Stimulated activated CD4-positive, alpha-beta T cell treated with anti-CD3 and anti-CD28 coated beads, TNF-alpha, amount 100 ng/mL, for 1 hour (primary cell): ENCODE measurements at places on chromosomes 12 and 14.

DNA sequence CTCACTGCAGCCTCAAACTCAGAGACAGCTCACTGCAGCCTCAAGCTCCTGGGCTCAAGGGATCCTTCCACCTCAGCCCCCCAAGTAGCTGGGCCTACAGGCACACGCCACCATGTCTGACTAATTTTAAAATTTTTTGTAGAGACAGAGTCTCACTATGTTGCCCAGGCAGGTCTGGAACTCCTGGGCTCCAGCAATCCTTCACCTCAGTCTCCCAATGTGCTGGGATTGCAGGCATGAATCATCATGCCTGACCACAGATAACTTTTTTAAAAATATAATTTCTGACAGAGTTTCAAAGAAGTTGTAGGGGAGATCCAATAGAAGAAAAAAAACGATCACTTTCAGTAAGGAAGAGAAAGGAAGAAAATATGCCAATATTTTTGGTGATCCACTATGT lies 189.7 kb upstream of the CDKN3 start:
- no peak for DNase-seq

DNA sequence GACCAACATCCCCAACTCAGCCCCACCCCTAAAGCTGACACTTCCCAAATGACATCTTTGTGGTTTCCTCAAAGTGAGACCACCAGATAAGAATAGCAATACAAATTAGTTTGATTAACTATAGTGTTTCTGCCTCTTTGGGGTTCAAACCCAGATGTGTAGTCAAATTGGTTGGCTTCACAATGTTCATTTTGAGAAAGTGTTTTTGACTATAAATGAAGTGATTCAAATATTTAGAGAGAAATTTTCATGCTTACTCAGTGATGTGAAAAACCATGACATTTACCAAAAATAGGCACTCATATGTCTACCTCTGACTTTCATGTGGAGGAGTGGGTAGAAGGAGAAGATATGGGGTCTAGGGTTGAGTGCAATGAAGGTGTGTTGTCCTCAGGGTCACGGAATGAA lies 218.4 kb downstream of the BCAT1 start:
- DNase-seq: no peak

GRCh38 chr12:128761379-128761790 lies 62.4 kb downstream of the SLC15A4 start:
- DNase-seq: no peak

DNA sequence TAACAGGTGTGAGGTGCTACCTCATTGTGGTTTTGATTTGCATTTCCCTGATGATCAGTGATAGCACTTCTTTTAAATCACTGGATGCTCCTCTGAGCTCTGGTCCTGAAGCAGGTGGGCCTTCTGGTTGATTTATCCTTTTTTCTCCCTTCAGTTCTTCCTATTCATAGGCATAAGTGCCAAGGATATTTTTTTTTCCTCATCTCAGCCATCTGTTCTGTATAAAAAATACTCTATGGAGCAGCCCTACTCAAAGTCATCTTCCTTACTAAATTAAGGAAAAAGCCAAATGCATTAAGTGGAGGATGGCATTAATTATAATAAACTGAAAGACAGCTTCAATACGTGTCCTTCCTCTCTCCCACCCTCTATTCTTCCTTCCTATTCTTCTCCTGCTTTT lies 18.4 kb downstream of the SPIC start:
- no peak for DNase-seq

GRCh38 chr14:85533861-85534291 lies 3.9 kb downstream of the FLRT2 start:
- DNase-seq: no peak

- DNase-seq: no peak
Observed at GRCh38 chr12:19988948-19989347, 379.4 kb upstream of the PDE3A start.
